LHCN-M2 (cell line): ENCODE measurements at places on chromosomes 6 and 20.
A peak's percentile ranks its signal among the peaks of the same experiment; 100 is the strongest.

- DNase-seq, result no peak
Observed at GRCh38 chr6:24497254-24497970, 2.6 kb downstream of the ALDH5A1 start.

DNA sequence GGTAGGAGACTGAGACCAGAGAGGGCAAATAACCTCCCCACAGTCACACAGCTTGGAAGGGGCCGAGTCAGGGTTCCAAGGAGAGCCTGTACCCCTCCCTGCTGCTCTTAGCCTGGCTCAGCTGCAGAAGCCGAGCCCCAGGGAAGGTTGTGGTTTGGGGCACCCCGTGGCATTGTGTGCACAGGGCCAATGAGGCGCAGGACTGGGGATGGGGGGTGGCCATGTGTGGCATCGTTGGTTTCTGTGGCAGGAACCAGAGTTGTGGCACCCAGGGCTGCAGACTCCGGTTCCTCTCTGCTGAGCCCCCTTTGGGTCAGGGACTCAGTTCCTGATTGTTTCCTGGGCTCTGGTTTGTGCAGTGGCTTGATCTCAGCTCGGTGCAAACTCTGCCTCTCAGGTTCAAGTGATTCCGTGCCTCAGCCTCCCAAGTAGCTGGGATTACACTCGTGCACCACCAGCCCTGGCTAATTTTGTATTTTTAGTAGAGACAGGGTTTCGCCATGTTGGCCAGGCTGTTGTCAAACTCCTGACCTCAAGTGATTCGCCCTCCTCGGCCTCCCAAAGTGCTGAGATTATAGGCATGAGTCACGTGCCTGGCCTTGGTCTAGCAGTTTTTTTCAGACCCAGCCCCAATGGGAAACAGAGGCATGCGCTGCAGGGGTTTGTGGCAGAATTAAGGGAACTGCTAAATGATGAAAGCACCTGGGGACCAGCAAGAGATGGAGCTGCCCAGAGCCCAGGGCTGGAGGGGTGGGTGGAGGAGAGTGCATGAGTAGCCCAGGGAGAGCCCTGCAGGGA, 221.0 kb upstream of the SULF2 start:
- DNase-seq, result no peak

- DNase-seq, result no peak
Observed at GRCh38 chr6:75278474-75279077, 6.0 kb downstream of the TMEM30A start.

DNA sequence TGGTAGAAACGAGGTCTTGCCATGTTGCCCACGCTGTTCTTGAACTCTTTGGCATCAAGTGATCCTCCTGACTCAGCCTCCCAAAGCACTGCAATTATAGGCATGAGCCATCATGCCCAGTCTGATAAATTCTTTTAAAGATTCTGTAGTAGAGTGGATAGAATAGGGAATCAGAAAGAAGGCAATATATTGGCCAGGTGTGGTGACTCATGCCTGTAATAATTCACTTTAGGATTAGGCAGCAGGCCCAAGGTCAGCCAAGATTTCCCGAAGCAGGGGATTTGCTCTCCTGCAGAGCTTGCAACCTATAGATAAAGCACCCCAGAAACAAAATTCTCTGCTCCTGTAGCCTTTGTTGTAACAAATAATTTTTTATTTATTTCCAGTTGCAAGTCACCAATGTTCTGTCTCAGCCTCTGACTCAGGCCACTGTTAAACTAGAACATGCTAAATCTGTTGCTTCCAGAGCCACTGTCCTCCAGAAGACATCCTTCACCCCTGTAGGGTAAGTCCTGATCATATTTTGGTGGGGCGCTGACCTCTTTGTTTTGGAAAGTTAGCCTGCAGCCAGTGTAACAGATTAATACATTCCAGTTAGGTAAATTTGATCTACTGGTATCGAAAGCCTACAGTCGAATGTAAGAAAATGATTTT, 30.4 kb upstream of the MROH8 start:
- DNase-seq, result peak; percentile 25

DNA sequence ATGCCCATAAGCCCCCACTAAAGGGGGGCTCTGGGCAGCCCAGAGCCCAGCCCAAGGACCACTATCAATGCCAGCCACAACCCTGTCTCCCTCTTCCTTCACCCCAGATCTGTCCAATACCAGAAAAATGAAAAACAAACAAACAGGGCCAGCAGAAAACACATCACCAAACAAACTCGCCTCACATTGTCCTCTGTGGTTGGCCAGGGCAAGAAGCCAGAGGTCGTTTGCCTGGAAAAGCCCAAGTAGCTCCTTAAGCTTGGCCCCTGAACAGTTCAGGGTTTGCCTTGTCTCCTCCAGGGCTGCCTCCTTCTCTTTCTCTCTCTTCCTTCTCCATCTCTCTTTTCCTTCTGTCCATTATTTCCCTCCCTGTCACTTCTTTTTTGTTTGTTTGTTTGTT, 10.1 kb upstream of the SCUBE3 start:
- DNase-seq, result peak; percentile 51
